ENCODE measurements at places on chromosomes 5 and 9.

DNA sequence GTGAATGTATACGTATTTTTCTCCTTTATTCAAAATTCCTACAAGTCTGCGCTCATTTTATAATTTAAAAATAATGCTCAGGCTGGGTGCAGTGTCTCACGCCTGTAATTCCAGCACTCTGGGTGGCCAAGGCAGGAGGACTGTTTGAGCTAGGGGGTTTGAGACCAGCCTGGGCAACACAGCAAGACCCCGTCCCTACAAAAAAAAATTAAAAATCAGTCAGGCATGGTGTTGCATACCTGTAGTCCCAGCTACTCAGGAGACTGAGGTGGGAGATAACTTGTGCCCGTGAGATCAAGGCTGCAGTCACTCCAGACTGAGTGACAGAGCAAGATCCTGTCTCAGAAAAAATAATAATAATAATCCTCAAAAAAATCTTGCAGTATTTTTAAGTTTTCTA is 7.8 kb downstream of the UIMC1 start:
- DNase-seq: no peak

DNA sequence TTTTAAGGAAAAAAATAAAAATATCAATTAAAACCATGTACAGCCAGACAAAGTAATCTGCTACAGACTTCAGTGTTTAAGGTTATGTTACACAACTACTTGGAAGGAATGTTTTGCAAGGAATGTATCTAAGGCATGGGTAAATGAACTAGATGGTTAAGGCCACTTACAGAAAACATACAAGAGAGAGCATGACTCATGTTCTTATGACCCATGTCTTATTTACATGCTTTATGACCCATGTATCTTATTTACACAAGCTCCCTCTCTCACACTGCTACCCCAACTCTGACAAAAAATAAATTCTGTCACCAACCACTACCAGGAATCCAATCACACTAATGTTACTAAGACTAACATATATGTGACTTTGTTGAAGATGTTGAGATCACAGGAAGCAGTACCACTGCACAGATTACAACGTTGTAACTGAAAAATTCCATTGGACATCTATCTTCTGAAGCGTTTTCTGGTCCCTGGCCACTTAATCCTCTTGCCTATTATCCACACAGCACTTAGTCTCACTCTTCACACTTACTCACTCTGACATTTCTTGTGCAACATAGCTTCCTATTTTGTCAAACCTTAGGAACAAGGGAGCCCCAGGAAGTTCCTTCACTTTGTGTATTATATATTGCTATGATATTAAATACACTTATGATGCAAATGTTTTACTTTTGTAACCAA is 1630.1 kb upstream of the C9orf72 start:
- no peak for DNase-seq

DNA sequence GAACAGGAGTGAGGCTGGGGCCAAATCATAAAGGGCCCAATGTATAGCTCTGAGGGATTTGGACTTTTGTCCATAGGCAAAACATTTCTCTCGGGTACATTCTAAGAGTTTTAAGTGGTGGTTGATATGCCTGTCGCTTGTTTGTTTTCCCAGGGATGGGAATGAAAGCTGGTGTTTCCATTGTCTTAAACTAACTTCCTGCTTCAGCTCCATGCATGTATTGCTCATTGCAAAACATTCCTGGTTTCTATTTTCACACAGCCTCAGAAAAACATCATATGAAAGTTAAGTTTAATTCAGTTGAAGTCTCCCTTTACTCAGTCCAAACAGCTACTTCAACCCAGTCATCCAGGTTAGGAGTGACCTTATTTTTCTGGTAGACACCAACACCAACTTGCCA is 235.0 kb downstream of the ACTL7B start:
- no peak for DNase-seq

DNA sequence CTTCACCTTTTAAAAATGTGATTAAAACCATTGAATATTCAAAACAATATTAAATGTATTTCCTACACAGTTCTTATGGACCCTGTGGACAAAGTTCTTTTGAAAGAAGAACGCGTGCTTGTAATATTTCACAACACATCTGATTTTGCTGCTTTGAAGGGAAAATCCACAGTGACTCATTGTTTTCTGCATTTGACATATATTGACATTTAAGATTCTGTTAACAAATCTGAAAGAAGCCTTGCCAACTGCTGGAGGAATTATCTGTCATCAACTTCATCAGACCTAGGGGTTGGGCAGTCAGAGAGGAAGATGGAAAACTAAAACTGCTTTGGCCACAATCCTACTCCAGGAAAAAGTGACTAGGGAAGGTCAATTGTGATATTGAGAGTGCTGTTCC is 56.9 kb upstream of the RASEF start:
- no peak for DNase-seq

DNA sequence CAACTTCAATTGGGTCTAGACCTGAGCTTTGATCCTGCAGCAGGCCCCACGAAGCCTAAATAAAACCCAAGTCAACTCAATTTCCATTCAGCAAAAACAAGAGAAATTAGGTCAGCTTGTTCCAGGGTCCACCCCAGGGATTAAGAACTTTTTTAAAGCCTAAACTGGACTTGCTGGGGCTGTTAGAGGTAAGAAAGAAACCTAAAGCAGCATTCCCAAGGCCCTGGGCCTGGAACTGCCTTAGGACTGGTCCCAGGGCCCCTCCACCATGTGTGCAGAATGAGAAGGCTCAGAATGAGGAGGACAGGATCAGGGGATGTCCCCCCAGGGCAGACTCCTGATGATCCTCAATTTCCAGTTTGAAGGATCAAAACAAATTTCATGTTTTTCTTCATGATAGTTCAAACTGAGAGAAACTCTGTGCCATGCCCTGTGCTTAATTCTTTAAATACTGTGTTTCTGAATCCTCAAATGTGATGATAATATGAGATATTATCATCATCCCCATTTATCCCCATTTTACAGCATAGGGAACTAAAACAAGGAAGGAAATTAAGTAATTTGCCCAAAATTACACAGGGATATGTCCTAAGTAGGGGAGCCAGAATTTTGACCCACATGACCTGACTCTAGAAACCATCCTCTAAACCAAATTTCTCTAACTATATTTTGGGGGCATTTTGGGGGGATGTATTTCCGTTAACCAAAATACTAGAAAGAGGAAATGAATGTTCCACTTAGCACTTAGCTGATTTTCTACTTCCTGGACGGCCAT is 64.5 kb downstream of the DENND1A start:
- DNase-seq: no peak

GRCh38 chr5:132383984-132384383 is 14.5 kb downstream of the SLC22A5 start:
- no peak for DNase-seq

DNA sequence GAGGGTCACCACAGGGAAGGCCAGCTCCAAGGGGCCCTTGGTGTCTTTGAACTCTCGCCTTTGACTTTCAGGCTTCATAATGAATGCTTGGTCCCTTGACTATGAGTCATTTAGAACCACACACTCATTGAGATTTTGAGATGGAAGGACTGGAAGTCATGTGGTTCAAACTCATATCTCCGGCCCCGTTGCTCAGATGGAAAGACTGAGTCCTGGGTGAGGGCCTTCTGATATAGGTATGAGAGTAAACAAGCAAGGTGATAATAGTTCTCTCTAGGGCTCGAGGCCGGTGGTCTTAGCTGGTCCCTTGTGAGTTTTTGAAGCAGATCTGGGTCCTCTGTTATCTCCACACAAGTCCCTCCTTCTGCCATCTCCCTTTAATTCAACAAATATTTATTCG is 210.6 kb downstream of the PAX5 start:
- DNase-seq: no peak

DNA sequence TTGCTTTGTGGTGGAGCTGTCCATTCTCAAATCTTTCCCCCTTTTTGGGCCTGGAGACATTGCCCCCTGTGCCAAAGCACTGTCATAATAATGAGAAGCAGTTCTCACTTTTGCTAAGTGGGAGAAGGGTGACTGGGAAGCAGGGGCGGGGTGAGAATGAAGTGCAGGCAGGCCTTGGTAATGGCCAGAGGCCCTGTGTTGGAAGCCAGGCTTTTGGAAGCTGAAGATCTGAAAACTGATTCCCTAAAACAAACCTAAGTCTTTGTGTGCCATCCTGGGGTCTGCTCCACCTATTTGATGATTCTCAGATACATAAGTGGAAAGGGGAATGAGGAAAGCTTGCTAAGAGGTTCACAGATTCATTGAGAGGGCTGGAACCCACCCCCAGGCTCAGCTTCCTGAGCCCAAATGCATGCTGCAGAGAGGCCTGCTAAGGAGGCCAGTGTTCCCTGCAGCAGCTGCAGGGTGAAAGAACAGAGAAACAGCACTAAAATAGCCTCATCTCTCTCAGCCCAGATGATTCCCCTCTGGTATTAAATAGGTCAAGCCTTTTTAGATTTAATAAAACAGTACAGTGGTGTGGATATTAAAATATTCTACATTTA is 75.0 kb downstream of the NSG2 start:
- DNase-seq: no peak

- DNase-seq: no peak
Measured at GRCh38 chr5:110686270-110686669, 40.2 kb downstream of the TMEM232 start.

- DNase-seq: no peak
Measured at GRCh38 chr9:38023661-38024035, 45.4 kb downstream of the SHB start.

GRCh38 chr5:31753700-31754357 is 114.9 kb downstream of the PDZD2 start:
- DNase-seq: no peak

DNA sequence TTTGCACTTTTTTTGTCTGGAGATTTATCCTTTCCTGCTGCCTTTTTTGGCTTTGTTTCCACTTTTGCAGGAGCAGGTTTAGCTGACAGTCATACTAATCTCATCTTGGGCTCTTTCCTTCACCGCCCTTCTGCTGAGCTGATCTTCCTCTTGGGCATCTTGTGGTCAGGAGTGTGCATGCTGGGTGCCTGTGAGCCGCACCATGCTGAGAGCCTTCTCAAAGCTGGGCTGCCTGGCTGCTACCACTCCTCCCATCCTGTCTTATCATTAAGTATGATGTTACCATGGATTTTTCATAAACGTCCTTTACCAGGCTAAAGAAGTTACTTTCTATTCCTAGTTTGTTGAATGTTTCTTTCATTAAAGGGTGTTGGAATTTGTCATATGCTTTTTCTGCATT is 49.5 kb upstream of the MCCC2 start:
- no peak for DNase-seq

Data from NCI-H187 treated with DMSO at 0.1 percent for 48 hours (cell line).